ENCODE measurements at places on chromosomes 4 and X.

- no peak for DNase-seq
Measured at GRCh38 chr4:109462297-109462696, 28.7 kb downstream of the SEC24B start.

- DNase-seq = no peak
Measured at GRCh38 chrX:48972220-48973164, 848 bp upstream of the KCND1 start.

DNA sequence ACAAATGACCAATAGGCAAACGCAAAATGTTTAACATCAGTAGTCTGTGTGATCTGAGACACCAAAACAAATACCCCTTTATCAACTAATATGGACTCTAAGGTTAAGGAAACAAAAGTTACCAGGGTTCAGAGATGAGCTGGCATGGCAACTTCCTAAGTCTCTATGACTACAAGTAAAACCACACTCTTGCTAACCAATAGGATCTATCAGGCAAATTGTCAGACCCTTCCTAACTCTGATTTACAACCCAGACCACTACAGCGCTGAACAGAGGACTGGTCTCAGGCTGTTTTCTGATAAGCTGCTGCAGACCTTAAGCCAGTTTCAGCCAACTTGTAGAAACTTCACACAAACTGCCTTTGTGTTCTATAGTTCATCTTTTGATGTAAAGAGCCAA is 608.0 kb downstream of the TLL1 start:
- DNase-seq = no peak

GRCh38 chr4:155119006-155119405 is 89.4 kb upstream of the NPY2R start:
- DNase-seq = no peak

GRCh38 chr4:74466242-74466641 is 21.3 kb downstream of the AREG start:
- no peak for DNase-seq

- DNase-seq = no peak
Measured at GRCh38 chr4:185911556-185912064, 99.6 kb upstream of the SORBS2 start.

GRCh38 chr4:39541987-39542610 is 14.9 kb upstream of the UGDH start:
- DNase-seq = no peak

- DNase-seq = no peak
Measured at GRCh38 chrX:71098302-71098701, 2.7 kb downstream of the FOXO4 start.

DNA sequence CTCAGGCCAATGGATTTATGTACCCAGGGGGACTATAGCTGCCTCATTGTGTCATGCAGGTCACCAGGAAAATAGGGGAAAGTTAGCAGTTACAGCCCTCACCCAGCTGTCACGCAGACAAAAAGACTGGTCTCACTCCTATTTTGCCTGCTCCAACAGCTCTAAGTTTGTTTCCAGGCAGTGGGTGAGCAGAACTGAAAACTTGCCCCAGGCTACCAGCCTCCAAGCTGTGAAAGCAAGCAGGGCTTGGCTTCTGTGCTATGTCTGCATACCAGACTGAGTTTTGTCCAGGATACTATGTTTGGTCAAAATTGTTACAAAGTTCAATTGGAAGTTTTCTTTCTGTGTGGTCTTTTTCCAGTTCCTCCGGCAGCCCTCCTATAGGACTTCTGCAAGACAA is 628.4 kb downstream of the FAM133A start:
- no peak for DNase-seq

- DNase-seq = no peak
Measured at GRCh38 chr4:1112174-1112820, 1.1 kb downstream of the RNF212 start.

DNA sequence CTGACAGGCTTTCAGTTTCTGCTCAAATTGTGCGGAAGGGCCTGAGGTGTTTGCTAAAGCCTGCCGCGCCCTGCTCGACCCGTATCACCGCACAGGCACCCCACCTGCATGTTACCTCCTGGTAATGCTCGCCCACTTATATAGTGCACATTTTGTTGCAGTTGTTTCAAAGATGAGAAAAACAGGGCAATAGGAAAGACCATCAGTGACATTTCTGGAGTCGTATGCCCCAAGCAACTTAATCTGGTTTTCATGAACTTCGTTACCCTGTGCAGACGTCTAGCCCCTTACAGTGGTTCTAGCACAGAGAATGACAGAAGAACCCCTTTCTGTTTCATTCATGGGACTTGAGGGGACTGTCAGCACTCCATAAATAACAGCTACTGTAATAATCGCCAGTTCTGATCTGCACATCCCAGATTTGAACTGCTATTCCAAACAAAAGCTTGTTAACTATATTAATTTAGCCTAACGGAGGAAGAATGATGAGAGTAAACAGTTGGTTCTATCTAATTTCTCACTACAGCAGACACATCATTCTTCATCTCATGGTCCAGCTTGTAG is 940 bp upstream of the DCTD start:
- DNase-seq = no peak

DNA sequence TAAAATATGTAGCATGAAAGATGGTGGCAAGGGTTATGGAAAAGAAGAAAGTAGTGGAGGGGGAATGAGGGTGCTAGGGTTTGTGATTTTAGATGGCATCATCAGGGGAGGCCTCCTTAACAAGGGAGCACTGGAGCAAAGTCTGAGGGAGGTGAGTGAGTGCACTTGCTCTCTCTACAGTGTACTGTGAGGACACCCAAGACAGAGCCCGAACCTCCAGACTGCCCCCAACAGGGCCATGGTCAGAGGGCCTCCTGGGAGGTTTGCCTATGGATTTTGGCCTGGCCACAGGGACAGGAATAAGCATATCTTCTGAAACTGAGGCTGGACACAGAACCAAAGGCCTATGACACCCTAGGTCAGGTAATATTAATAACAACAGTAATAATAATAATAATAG is 21.4 kb upstream of the PJA1 start:
- no peak for DNase-seq

DNA sequence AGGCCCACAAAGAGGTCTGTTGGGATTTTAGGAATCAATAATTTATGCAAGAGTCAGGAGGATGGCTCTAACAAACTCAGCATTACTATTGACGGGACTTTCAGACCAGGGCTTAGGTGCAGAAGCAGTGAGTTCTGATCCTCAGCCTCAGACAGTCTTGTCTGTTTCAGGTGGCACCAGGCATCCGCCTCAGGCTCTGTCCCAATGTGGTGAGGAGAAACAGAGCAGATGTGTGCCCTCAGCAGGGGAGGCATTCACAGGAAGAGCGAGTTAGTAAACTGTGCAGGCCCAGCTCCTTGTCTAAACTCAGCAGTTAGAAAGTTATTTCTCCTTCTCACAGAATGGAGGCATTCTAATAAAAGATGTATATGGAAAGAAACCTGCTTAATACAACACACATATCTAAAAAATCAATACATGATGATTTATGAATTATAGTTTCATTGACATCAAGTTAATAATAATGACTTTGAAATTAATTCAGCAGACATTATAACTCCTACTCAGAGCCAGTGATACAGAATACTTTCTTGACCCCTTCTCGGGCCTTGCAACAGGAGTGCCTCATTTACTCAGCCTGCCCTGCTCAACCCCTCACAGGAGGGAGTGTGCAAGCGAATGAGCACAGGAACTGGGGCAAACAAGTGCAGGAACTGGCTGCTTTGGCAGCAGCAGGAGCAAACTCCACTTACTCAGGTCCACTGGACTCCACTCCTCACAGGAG is 202.8 kb upstream of the SMIM31 start:
- DNase-seq = no peak

DNA sequence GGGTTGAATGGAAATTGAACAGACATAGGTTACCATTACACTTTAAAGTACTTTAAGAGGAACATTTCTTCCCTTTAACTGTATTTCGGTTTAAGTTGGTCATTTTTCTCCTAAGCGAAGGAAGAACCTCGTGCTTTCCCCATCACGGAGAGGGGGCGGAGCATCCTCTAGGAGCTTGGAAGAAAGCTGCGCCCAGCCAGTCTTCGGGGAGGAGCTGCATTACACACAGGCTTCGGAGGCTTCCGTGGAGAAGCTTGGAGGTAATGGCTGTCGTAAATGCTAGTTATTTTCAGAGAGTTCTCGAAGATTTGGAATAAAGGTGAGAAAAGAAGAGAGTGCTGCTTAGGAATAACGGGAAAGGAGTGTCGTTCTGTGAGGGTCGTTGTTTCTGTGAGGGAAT is at the start of gene PWWP3B:
Gene PWWP3B, plus strand, starts transcription at position 199 of the 400 bp plus-strand sequence. CDS start 37,128 bp downstream, outside the sequence.
- DNase-seq = no peak
